ENCODE measurements at places on chromosomes 1 and 21.
A peak's percentile ranks its signal among the peaks of the same experiment; 100 is the strongest.

GRCh38 chr1:8512504-8512903, 194.6 kb downstream of the SLC45A1 start:
- DNase-seq, result no peak

- no peak for DNase-seq
Measured at GRCh38 chr1:229109320-229109761, 161.6 kb upstream of the RAB4A start.

- DNase-seq, result no peak
Measured at GRCh38 chr1:229164836-229165735, 105.8 kb upstream of the RAB4A start.

DNA sequence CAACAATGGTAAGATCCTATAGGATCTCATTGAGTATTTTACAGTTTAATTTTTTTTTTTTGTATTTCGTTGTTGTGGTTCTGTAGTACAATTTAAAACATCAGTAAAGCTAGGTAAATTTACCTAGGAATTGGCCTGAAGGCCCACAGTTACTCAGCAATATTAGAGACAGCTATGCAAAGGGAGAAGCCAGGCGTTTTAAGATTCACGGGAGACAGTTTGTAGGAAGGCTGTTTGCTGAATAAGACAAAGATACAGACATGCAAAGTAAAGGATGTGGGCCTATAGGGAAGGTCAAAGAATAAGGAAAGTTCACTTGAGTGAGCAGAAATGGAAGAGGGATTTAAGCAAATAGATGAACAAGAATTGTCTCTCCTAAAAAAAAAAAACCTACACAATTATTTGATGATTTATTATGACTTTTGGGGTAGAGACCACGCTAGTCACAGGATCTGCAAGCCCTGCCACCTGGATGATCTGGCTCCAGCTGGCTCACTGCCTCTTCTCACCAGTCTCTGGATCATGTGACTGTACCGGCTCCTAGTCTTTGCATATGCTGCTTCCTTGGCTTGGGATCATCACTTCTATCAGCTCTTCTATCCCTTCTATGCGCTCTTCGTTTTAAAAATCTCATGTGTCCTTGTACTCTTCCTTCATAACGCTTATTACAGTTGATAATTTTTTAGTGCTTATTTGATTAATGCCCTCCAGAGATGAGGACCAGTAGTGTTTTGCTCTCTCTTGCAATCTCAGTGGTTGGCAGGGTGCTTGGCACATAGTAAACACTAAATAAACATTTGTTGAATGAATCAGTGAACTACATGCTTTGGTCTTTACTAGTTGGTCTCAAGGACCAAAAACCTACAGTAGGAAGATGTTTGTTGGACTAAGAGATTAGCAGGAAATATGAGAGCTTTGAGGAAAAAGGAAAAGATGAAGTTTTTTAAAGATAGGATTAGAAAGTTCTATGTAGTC, 14.1 kb downstream of the DYRK1A start:
- DNase-seq, result no peak

DNA sequence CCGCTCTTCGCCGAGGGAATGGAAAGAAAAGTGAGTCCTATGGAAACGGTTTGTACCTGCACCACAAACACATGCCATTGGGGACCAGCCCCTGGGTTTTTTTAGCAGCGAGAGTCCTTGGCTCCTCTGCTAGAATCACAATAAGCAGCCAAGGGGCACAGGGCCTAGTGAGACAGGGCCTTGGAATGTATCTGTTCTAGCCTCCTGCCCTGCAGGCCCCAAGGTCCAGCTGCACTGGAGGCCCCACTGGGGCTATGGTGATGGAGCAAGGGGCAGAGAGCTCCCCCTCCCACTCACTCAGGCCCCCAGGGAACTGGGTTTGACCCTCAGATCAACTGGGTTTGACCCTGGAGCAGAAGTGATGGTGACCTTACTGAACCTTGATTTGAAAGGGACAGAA, 14.4 kb downstream of the SHISA4 start:
- peak; percentile 67 for DNase-seq

GRCh38 chr1:89133747-89134146, 7.8 kb upstream of the GBP2 start:
- no peak for DNase-seq

GRCh38 chr1:4172644-4173599, 272.9 kb upstream of the C1orf174 start:
- DNase-seq, result no peak

DNA sequence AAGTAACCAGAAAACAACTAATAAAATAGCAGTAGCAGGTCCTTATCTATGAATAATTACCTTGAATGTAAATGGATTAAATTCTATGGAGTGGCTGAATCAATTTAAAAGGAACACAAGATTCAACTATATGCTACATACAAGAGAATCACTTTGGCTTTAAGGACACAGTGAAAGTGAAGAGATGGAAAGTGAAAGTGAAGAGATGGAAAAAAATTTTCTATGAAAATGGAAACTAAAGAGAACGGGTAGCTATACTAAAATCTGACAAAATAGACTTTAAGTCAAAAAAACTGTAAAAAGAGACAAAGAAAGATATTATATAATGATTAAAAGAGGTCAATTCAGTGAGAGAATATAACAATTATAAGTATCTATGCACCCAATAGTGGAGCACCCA, 54.7 kb downstream of the C1orf185 start:
- DNase-seq, result no peak

DNA sequence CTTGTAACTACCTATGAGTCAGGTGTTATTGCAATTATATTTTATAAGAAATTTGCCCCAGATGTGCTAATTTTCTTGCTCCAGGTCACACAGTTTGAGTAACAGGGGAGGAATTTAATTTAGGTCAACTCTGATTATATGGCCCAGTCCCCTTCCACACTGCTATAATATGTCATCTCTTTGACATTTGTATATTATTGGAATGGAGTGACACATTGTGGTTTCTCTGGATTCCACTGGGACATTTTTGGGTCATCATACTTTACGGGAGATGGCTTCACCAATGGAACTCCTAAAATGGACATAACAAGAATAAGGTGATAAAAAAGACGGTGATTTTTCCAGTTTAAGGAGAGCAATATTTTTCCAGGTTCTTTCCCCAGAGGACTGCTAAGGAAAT, 191.2 kb downstream of the DISC1 start:
- peak; percentile 50 for DNase-seq

- DNase-seq, result no peak
Measured at GRCh38 chr1:231020139-231020601, 19.9 kb downstream of the FAM89A start.

DNA sequence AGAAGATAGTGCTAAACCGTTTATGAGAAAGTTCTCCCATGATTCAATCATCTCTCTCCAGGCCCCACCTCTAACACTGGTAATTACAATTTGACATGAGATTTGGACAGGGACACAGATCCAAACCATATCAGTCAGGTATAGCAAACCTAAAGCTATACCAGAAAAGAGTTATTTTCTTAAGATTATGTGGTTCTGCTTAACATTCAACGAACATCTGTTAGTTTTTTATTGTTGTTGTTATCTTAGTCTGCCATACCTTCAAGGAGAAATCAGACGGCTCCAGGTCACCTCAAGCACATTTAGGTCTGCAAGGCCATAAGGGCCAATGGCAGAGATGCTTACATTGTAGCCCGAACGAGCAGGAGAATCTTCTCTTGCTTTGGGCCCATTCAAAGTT, 89.5 kb upstream of the ETV3 start:
- DNase-seq, result no peak

DNA sequence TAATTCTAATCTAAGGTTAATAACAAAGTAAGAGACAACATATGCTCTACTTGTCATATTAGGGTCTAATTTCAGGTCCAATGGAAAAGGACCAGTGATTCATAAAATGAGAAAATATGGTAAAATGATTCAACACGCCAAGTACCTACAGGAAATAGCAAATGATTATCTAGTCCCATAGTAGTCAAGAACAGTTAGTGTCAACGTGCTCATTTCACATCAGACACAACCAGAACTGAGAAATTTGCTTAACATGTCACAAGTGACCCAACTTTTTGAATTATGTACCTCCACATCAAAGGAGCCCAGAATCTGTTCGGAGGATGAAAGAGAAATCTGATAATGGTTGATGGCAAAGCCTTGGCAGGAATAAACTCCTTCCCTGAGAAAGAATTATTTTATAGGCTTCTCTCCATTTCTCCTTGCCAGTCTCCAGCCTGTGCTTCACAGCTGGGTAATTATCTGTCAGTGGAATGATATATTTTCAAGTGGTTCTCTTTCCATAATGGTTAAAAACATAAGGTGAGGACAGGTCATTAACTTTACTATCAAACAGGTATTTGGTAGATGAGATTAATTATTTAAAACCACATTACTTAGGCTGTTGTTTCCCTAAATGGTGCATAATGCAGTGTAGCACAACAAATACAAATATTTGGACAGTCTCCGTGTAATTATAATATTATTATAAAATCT, 83.2 kb downstream of the APP start:
- DNase-seq, result no peak

DNA sequence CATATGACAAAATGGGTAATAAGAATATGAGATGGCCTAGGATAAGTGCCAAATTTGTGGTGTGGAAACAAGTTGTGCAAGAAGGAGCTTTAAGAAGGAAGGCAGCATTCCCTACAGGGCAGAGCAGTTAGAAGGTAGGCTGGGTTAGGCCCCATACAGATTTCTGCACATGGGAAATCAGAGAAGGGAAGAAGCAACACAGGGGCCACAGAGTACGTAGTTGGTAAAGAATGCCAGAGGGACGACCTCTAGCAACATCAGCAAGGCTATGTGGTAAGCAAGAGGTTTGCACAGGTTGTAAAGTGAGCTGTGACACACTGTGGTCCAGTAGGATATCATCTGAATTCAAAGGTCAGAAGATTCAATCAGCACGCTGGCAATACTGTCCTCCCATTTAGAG, 765.6 kb upstream of the B3GALT2 start:
- DNase-seq, result no peak

GRCh38 chr1:46617108-46617800, 643 bp upstream of the MOB3C start:
- no peak for DNase-seq

- no peak for DNase-seq
Measured at GRCh38 chr1:14855801-14856200, 257.3 kb downstream of the KAZN start.

- DNase-seq, result no peak
Measured at GRCh38 chr1:116717318-116717717, 36.9 kb upstream of the CD2 start.

DNA sequence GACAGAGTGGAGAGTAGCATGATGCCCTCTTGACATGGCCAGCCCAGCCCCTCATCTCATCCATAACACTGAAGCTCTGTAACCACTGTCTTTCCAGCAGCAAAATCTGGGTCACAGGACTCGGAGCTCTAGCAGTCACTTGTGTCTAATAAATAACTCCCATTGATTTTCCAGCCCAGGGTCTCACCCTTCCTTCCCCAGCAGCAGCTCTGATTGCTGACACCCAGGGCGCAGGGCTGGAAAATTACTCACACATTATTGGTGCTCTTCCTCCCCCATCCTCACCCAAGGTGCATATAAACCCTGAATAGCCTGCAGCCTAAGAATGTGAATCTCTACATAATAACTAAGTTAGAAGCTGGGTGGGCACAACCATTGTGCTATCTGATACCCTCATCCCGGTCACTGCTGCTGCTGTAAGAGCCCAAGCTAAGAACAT, 21.1 kb upstream of the OR10J5 start:
- DNase-seq, result no peak

DNA sequence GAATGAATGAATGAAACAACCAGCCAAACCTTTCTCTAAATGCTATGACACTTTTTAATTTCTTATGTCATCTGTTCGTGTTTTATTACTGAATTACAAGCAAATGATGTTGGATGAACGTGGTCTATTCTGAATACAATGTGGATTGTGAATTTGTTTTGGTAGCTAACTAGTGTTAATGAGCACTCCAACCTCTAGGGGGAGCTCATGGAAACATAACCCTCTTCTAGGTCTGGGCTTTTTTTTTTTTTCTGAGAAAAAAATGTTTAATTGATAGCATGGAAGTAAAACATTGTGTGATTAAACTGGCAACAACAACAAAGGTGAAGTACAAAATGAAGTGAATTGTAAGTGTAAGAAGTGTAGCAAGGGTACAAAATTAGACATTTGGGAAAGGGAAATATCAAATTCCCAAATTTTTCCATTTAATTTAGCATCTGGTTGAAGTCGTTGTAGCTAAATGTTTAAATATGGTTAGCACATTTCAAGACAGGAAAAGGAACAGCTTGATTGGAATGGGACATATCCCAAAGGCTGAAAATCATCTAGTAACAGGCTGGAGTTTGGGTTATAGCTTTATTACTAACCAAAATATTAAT, 42.6 kb upstream of the PTGS2 start:
- DNase-seq, result peak; percentile 31

GRCh38 chr21:27382404-27382803, 415.5 kb upstream of the ADAMTS5 start:
- DNase-seq, result no peak

DNA sequence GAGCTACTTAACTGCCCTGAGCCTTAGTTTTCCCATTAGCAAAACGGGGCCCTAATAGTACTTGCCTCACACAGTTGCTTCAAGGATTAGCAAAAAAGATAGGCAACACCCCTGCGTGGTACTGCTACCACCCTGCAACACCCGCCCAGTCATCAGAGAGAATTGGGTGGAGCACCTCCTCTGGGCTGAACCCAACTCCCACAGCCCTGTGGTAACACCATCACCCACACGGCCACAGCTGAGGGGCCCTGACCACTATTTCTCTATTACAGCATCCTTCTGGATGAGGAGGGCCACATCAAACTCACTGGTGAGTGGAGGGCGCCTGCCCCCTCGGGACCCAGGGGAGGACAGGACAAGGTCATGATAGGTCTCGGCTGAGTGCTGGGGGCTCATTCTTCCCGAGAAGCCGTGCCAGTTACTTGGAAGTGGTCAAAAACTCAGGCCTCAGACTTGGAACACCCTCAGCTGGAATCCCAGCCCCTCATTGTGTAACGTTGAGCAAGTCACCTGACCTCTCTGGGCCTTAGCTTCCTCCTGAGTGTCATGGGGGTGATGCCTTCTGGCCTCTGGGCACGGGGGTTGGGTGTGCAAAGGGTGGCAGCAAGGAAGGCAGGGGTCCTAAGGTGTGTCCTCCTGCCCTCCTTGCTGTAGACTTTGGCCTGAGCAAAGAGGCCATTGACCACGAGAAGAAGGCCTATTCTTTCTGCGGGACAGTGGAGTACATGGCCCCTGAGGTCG, 24.6 kb downstream of the RPS6KA1 start:
- DNase-seq, result no peak

GRCh38 chr1:156143765-156144489, 9.5 kb upstream of the SEMA4A start:
- DNase-seq, result peak; percentile 80

DNA sequence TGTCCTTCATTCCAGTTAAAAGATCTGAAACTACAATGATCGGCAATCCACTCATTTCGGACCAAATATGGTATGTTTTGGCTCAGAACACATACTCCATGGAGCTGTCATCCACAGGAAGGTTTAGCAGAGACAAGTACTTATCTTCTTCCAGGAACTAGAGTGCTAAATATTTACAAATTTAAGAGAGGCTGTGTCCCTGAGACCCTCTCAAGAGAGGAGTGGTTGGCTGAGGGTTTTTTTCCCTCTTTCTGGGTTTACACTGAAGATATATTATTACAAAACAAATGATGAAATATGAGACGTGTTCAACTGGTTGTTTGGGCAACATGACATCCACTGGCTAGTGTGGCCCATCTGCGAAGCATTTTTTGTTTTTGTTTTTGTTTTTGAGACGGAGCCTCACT, 25.9 kb upstream of the NID1 start:
- no peak for DNase-seq

Data from fibroblast of skin of abdomen (primary cell).